ENCODE measurements at places on chromosomes 3 and 15. TPM values are rescaled to one million over a fixed set of nuclear protein-coding genes. Genes with fewer than 3 reads are reported as not detected.
A peak's percentile ranks its signal among the peaks of the same experiment; 100 is the strongest.

INAFM2 gene
- 29.6 TPM for polyA plus RNA-seq

- no peak overlapping the region for H3K4me3 ChIP-seq
- H3K27me3 ChIP-seq: peaks cover 8% of the 10 kb centered on the region
- peaks cover 4% of the 10 kb centered on the region for H3K4me1 ChIP-seq
- DNase-seq: no peak
- H3K36me3 ChIP-seq: no peaks in the 10 kb centered on the region
Observed at GRCh38 chr15:32730677-32731654, 13.2 kb downstream of the GREM1 start.

KIF9 gene
- polyA plus RNA-seq: 27.3 TPM

GRCh38 chr15:92707880-92708551, 52.4 kb upstream of the FAM174B start:
- H3K27ac ChIP-seq: no peak overlapping the region
- H3K4me1 ChIP-seq: peaks cover 4% of the 10 kb centered on the region
- no peaks in the 10 kb centered on the region for H3K27me3 ChIP-seq
- H3K4me3 ChIP-seq: no peak overlapping the region
- H3K36me3 ChIP-seq: no peaks in the 10 kb centered on the region
- DNase-seq: no peak

DNA sequence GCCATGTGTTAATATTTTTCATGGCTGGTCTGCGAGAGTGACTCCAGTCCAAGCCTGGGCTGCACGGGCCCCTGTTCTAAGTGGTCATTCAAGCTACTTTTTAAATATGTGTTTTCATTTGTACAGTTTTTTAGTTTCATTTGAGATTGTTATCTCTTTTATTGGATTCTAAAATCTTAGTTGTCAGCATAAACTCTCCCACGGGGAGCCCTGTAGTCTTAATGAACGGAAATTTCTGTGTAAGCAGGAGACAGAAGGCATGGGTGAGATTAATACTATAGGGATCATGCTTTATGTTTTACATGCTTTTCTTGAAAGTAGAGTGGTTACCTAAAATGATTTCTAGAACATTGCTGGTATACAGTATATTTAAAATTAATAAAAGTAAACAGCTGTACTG, 373.1 kb upstream of the SLCO3A1 start:
- no peaks in the 10 kb centered on the region for H3K36me3 ChIP-seq
- no peaks in the 10 kb centered on the region for H3K27me3 ChIP-seq
- no peak overlapping the region for H3K4me3 ChIP-seq
- H3K4me1 ChIP-seq: no peaks in the 10 kb centered on the region
- H3K27ac ChIP-seq: no peak overlapping the region

CLDN18 gene
- 0.44 TPM for polyA plus RNA-seq

KLHL40 gene
- polyA plus RNA-seq: 0.21 TPM

DNA sequence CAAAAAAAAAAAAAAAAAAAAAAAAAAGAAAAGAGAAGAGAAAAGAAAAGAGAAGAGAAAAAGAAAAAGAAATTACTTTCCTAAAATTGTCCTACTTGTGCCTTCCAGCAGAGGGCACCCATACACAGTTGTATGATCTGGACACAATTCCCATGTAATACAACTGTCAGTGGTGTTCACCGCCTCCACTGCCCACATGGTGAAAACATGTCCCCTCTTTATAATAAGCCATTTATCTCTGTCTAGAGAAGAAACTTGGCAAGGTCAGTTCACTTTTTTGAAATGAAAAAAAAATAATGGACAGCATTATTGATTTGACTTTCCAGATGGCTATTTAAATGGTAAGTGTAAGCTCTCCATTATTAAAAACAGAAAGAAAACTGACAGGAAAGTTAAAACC, 459.4 kb downstream of the GBE1 start:
- no peak overlapping the region for H3K27ac ChIP-seq
- no peaks in the 10 kb centered on the region for H3K27me3 ChIP-seq
- no peak overlapping the region for H3K4me3 ChIP-seq
- DNase-seq: peak; percentile 9
- H3K4me1 ChIP-seq: no peaks in the 10 kb centered on the region
- no peaks in the 10 kb centered on the region for H3K36me3 ChIP-seq

DNA sequence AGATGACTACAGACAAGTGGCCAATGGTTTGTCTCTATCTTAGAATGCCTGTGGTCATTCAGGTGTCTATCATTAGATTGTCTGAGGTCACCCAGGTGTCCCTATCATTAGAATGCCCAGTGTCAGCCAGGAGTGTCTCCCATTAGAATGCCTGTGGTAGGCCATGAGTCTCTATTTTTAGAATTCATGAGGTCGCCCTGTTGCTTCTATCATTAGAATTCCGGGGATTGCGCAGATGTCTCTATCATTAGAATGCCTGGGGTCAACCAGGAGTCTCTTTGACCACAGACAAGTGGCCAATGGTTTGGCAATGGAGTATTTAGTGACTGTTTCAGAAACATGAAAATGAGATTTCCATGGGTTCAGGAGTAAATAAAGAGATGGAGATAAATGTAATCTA, 7.6 kb downstream of the RTP2 start:
- H3K27ac ChIP-seq: no peak overlapping the region
- no peak overlapping the region for H3K4me3 ChIP-seq

- peaks cover 3% of the 10 kb centered on the region for H3K4me1 ChIP-seq
- no peak for DNase-seq
- no peak overlapping the region for H3K4me3 ChIP-seq
- H3K27me3 ChIP-seq: no peaks in the 10 kb centered on the region
Observed at GRCh38 chr3:140128217-140128616, 193.2 kb downstream of the CLSTN2 start.

ARL6IP5 gene
- 160 TPM for polyA plus RNA-seq

GRCh38 chr3:98584547-98584946, 8.9 kb downstream of the CPOX start:
- peaks cover 14% of the 10 kb centered on the region for H3K36me3 ChIP-seq
- H3K4me1 ChIP-seq: no peaks in the 10 kb centered on the region
- no peak for DNase-seq
- no peaks in the 10 kb centered on the region for H3K27me3 ChIP-seq
- H3K27ac ChIP-seq: no peak overlapping the region

GRCh38 chr3:45774581-45775521, 21.5 kb downstream of the SLC6A20 start:
- no peak for DNase-seq
- no peak overlapping the region for H3K27ac ChIP-seq
- H3K27me3 ChIP-seq: no peaks in the 10 kb centered on the region
- H3K36me3 ChIP-seq: no peaks in the 10 kb centered on the region

All from spinal cord (tissue), 10 donors.